Activated T-helper 1 cell treated with Interleukin-2 at 50 U/mL for 16 hours (primary cell): ENCODE measurements at places on chromosomes 13 and 19.

- DNase-seq = no peak
These were observed 650.8 kb upstream of the PCDH9 start for GRCh38 chr13:67880916-67881315.

DNA sequence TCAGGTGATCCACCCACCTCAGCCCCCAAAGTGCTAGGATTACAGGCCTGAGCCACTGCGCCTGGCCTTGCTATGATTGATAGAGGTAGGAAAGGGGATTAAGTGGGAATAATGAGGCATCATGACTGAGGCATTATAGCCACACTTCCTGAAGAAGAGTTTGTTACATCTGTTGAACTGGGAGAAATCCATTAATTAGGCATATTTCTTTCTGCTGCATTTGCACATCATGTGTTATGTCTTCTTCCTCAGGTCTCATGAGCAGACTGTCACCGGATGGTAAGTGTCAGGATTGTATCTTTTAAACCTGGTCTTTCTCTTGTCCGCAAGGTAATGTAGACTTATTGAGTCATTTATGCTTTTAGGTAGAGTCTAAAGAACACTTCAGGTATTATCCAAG lies 12.2 kb downstream of the EDDM13 start:
- no peak for DNase-seq

DNA sequence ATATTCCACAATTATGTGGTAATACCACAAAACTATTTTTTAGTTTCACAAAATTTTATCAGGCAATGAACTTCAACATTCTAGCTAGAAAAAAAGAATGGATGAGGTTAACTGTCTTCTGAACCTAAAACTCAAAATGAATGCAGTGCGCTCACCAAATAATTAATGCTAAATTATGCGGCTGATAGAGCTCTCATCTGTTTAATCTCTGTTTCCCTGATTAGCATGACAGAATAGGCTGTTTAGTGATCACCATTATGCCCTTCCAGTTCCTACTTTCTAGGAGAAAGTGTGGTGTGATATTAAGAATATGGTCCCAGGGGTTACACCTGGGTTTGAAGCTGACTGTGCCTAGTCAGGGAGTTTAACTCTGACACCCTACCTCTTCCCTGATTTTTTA lies 42.8 kb upstream of the POSTN start:
- no peak for DNase-seq

- DNase-seq = no peak
These were observed 33.4 kb downstream of the COG6 start for GRCh38 chr13:39688699-39689405.

DNA sequence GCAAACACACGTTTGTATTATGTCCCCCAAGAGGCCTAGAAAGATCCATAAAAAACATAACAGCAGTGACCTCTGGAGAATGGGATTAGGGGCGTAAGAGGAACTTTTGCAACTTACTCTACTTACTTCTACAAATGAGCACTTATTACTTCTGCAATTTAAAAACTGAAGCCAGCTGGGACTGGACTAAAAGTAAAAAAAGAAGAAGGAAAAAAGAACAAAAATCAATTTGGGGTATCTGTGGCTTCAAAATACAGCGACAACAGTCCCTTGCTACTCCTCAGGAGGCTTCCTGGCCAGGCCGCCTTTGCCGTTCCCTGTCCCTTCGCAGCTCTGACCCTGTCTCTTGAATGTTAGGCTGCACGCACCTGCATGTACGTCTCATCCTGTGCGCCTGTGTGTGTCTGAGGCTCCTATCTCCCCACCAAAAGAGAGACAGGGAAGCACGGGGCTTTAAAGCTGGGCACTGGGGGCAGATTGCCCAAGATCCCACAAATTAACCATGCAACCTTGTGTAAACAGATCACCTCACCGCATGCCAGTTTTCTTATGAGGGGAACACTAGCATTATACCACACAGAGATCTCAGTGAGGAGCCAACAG lies 12.1 kb upstream of the FKRP start:
- DNase-seq = no peak

GRCh38 chr19:47598407-47599349 lies 10.3 kb upstream of the BICRA start:
- no peak for DNase-seq

- DNase-seq = no peak
These were observed 5.3 kb downstream of the SBNO2 start for GRCh38 chr19:1168572-1169410.

DNA sequence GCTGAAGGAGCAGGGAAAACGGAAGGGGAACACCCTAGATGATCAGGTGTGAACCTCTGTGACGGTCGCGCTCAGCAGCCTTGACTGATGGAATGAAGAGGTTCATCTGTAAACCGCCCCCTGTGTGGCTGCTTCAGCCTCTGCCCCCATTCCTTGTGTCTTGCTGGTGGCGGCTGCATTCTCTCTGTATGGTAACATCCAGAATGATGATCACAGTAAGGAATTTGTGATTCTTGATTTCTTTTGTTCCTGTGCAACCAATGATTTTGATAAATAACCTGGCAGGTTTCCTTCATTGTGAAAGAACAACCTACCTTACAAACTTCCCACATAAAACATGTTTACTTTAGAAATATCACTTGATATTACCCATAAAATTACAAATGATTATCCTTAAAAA lies 118.7 kb upstream of the MCF2L start:
- DNase-seq = no peak

- DNase-seq = no peak
These were observed 608 bp downstream of the MYADM start for GRCh38 chr19:53868091-53868891.

- DNase-seq = no peak
These were observed 100.1 kb upstream of the CLDN10 start for GRCh38 chr13:95452375-95452774.

DNA sequence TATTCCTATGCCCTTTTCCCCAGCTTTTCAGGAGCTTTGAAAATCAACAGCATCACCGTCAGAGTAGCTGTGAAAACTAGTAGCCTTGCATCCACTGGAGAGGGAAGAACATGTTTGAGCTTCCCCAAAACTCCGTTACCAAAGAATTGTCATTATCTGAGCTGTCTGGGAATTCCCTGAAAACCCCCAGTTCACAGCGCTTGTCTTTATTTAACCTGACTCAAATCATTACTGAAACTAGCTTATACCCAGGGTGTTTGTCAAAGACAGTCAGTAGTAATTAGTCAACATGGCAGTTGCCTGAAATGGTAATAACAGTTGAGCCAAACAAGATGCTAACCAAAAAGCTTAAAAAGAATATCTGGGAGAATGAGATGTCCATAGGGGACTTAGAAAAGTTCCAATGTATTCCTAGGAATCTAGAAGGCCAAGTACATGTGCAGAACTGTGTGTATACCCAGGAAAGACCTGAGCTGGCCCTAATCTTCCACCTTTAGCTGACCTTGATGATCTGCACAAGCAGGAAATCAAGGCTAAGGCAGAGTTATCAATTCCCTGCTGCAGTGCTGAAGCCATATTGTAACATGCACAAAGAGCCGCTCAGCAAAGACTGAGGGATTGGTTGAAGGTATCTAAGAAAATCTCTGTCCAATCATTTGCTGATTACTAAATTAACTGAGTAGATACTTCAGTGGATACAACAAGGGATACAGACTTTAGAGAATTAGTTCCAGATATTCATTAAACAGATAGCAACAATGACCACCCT lies 130.8 kb downstream of the KL start:
- no peak for DNase-seq

- no peak for DNase-seq
These were observed 16.1 kb upstream of the TPP2 start for GRCh38 chr13:102580552-102581169.

DNA sequence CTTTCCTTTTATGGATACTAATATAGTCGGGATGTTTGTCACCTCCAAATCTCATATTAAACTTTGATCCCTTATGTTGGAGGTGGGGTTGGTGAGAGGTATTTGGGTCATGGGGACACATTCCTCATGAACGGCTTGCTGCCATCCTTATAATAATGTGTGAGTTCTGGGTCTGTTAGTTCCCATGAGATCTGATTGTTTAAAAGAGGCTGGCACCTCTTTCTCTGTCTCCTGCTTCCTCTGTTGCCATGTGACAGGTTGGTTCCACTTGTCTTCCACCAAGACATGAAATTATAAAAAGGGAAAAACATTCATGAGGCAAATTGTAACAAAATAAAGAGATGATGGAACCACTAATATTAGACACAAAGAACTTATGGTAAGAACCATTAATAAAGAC lies 107.8 kb upstream of the ATXN8OS start:
- DNase-seq = no peak

- no peak for DNase-seq
These were observed 33.5 kb upstream of the SIN3B start for GRCh38 chr19:16795731-16796130.

- DNase-seq = no peak
These were observed 502.8 kb downstream of the COG6 start for GRCh38 chr13:40158218-40158617.

DNA sequence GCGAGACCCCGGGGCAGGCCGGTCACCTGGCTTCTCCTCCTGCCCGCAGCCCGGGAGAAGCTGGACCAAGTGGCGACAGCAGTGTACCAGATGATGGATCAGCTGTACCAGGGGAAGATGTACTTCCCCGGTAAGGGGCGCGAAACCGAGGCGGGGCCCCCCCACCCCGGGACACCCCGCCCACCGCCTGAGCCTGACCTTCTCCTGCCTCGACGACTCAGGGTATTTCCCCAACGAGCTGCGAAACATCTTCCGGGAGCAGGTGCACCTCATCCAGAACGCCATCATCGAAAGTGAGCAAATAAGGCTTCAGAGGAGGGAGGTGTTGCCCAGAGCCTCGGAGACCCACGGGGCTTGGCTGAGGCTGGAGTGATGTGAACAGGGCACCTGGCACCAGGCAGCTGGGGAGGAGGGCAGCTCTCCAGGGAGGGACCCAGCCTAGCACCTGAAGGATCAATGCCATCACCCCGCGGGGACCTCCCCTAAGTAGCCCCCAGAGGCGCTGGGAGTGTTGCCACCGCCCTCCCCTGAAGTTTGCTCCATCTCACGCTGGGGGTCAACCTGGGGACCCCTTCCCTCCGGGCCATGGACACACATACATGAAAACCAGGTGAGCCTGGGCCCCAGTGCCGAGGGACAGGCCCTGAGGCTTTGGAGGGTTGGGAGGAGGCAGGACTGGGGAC lies 629 bp downstream of the IZUMO4 start:
- no peak for DNase-seq

- DNase-seq = no peak
These were observed 70.2 kb downstream of the COL4A2 start for GRCh38 chr13:110377178-110377825.

- no peak for DNase-seq
These were observed 3.5 kb downstream of the MPV17L2 start for GRCh38 chr19:18196511-18196845.

GRCh38 chr19:51473009-51473707 lies 5.2 kb upstream of the CEACAM18 start:
- peak; percentile 59 for DNase-seq
